ENCODE measurements at places on chromosomes 7 and 10.

DNA sequence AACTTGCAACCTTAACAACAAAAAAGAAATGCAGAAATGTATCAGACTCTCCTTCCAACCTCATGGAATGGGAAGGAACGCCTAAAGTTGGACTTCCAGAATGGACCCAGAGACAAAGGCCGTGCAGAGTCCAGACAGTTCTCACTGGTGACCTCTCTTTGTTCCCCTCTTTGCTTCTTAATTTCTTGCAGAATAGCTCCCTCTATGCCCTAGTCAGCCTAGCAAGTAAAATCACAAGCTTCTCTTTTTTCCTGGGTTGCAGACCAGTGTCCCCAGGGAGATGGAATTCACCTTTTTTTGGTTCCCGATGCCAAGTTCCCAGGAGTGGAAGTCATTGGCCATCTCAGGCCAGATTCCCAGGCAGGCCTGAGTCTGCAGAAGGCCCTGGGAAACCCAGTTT lies 278.0 kb downstream of the CCSER2 start:
- DNase-seq: no peak

DNA sequence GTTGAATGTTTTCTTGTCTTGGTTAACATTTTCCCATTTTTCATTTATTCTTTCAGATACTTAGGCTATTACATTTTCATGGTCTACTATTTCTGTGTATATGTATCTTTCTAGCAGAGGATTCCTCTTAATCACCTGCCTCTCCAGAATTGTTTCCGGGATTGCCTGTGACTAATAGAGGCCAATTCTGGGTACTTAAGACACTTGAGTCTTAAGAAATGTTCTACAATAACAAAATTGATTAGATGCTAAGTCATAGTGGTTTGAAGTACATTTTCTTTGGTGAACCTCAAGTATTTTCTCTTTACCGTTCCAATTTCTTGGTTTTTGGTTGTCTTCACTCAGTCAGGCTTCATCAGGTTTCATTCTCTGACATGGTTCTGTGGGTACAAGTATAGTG lies 26.4 kb downstream of the BBS9 start:
- DNase-seq: no peak

GRCh38 chr10:76115471-76116155 lies 684.2 kb downstream of the LRMDA start:
- DNase-seq: no peak

GRCh38 chr10:76839276-76839675 lies 798.3 kb downstream of the KCNMA1 start:
- no peak for DNase-seq

GRCh38 chr10:86263209-86263608 lies 103.4 kb downstream of the GRID1 start:
- DNase-seq: no peak

DNA sequence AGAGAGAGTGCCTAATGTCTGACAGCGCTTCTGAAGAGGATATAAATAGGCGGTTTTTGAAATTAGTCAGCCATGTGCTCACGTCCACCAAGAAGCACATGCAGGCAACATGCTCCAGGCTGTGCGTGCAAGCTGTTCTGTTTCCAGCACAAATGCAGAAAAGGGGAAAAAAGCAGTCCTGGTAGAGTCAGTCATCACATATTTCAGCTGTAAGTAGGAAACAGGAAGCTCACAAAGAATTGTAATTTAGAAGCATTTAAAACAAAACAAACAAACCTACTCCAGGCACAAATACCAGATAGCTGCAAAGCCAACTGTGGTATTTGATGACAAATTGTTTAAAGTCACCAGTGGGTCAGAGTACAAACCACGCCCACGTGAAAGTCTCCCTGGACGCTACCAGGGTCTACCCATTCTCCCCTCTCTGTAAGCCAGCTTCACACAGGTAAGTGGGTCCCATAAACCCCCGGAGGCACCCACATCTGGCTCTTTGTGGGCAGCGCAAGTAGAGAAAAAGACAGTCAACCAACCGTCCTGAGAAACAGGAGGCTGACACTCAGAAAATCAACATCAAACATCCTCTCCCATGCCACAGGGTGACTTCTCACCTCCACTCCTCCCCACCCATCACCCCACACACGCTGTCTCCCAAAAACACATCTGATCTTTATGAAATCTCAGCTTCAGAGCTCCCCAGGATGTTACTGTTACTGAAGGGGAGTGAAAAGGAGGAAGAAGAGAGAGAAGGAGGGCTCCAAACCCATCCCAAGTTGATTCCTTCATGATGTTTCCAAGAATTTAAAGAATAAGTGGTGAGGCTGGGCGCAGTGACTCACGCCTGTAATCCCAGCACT lies 186.4 kb downstream of the FAM107B start:
- no peak for DNase-seq

DNA sequence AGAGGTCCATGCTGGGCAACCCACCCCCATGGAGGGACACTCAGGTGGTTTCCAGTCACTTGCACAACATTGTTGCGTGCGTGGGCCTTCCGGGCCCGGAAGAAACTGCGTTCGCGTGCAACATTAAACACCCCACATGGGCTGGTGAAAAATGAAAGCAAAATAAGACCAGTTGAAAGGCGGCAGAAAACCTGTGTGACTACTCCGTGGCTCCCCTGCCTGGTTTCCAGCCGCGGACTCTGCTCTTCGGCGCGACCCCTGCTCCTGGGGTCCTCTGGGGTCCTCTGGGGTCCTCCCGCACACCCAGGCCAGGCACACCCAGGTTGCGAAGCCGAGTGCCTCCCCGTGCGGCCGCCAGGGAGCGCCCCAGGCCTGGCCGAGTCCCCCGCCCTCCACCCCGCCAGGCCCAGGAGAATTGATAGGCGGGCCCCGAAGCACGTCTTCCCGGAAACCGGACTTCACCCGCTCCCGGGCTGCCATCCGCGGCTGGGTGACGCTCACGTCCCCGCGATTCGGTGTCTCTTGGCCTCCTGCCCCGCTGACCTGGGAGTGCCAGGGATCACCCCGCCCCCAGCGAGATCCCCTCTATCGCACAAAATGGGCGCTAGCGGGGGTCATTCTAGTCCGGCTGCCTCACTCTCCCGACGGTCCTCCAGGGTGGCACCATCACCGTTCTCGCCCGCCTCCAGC lies 1.9 kb upstream of the SH2D4B start:
- peak; percentile 44 for DNase-seq

DNA sequence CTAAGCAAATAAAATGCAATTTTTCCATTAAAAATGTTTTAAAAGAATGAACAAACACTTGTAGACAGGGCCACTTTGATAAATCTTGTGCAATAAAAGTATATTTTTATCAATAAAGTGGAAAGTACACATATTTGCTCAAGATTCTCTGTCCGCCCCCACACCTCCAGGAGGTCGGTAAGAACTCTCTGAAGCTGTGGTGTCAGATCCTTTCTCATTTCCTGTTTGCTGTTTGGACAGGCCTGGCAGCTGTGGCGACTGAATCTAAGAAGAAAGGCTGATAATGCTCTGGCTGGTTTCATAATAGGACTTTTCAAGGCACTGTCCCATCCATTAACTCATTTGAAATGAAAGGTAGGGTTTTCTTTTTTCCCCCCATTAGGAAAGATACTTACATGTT lies 15.3 kb upstream of the ASB4 start:
- no peak for DNase-seq

- no peak for DNase-seq
Measured at GRCh38 chr7:115475761-115476385, 554.0 kb downstream of the MDFIC start.

DNA sequence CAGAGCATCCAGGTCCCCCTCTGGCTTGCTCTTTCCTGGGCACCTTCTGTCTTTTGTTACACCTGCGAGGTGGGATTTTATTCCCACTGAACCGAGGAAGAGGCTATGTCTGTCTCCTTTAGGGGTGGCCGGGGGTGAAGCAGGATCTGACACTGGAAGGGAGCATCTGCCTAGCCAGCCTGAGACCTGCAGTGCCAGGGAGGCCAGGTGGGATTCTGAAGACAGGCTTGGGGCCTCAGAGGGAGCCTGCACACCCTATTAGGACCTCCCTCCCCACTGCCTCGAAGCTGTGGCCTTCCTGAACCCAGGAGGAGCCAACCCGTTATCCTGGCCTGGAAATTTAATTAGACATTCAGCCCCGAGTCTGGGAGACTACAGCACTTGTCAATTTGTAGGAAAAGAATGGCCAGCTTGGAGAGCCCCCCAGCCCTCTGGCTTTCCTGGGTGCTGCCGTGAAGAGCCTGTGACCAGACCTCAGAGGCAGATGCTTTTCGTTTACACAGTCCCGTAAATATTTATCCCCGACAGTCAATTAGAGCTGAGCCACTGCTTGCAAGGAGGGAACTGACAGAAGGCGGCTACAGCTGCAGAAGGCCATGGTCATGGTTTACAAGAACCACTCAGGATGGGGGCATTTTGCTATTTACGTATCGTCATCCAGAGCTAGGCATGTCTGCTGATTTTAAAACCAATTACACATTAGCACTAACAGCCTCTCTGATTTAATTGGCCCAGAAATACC lies 19.7 kb downstream of the CHAT start:
- DNase-seq: no peak

GRCh38 chr7:156650042-156650441 lies 9.5 kb downstream of the RNF32 start:
- no peak for DNase-seq

DNA sequence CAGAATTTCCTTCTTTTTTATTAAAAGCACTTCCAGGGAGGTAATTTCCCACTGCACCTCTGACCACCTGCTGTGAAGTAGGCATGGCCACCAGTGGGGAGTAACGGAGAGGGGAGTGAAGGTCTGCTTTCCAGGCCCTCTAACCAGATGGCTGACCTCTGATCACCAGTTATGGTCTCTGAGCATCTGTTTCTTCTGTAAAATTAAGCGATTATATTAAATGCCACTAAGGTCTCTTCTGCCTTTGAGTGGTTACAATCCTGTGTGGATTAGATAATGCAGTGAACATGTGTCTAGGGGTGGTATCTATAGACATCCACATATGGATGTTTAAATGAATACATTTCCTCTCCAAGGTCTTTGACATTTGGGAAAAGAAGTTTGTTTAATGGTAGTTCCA lies 199.6 kb downstream of the HERPUD2 start:
- DNase-seq: no peak

- DNase-seq: no peak
Measured at GRCh38 chr10:18217577-18217976, 77.4 kb downstream of the CACNB2 start.

DNA sequence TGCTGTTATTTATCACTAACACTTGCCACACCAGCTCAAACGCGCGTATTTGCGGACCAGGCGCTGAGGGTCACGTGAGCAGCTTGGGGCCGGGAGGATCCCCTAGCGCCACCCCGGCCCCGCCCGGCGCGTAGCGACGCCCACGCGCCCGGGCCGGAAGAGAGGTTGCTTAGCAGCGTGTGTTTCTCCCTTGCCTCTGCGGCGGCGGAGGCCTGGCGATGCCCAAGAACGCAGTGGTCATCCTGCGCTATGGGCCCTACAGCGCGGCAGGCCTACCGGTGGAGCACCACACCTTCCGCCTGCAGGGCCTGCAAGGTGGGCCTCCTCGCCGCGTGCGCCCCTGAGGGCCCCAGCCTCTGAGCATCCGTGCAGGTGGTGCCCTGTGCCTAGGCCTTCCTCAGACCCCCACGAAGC lies at the start of gene C10orf53:
TSS of gene C10orf53 (plus strand) at position 172 of the 414 bp plus-strand sequence. CDS start at position 219, 47 bp downstream.
- no peak for DNase-seq

DNA sequence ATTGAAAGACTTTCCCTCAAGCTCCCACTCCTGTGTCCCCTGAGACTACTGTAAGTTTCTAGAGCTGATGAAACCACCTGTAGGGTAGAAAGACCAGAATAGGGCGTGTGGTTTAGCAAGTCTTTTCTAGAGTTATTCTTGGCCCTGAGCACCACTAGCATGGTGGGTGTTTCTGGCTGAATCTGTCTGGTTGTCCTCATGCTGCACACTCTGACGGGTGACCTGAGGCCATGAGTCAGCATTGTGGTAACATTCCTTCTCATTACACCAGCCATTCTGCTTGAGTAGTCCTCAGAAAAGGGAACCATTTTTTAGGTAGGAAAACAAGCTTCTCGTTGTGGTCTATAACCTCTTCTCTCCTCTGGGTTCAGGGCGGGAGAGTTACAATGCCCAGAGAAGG lies 250.3 kb downstream of the SNX13 start:
- no peak for DNase-seq
